Endothelial cell (in vitro differentiated cells): ENCODE measurements at places on chromosomes 2 and 18. TPM values are rescaled to one million over a fixed set of nuclear protein-coding genes. Genes with fewer than 3 reads are reported as not detected.

Gene MERTK
- 12.3 TPM for total RNA-seq

Gene LIMS4
- 10.1 TPM for total RNA-seq

Gene NOSTRIN
- not detected for total RNA-seq

Gene UGT1A10
- total RNA-seq = not detected

Gene CDH2
- 162 TPM for total RNA-seq

Gene RGPD3
- 0.15 TPM for total RNA-seq

Gene TRPM8
- not detected for total RNA-seq

Gene REG3A
- not detected for total RNA-seq

Gene C1D
- 20.9 TPM for total RNA-seq

- DNase-seq = no peak
Observed at GRCh38 chr2:42844901-42845821, 52.8 kb upstream of the HAAO start.

GRCh38 chr2:151775057-151775740 lies 40.9 kb upstream of the NEB start:
- no peak for DNase-seq

- DNase-seq = no peak
Observed at GRCh38 chr2:232773815-232774214, 2.5 kb downstream of the KCNJ13 start.

DNA sequence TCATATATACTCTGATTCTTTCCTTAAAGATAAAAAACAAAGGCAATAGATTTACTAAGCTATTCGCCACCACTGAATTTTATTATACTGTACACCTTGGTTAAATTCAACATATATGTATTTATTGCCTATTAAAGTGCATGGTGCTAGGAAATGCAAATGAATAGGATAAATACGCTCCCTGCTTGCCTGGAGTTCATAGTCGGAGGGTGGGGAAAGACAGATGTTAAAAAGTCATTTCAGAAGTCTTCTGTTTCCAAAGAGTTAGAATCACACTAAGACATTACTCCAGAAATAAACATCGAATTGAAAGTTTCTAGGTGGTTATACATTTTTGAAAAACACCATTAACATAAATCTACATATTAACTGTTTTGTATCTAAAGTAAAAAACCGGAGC lies 19.8 kb downstream of the C1D start:
- DNase-seq = no peak

DNA sequence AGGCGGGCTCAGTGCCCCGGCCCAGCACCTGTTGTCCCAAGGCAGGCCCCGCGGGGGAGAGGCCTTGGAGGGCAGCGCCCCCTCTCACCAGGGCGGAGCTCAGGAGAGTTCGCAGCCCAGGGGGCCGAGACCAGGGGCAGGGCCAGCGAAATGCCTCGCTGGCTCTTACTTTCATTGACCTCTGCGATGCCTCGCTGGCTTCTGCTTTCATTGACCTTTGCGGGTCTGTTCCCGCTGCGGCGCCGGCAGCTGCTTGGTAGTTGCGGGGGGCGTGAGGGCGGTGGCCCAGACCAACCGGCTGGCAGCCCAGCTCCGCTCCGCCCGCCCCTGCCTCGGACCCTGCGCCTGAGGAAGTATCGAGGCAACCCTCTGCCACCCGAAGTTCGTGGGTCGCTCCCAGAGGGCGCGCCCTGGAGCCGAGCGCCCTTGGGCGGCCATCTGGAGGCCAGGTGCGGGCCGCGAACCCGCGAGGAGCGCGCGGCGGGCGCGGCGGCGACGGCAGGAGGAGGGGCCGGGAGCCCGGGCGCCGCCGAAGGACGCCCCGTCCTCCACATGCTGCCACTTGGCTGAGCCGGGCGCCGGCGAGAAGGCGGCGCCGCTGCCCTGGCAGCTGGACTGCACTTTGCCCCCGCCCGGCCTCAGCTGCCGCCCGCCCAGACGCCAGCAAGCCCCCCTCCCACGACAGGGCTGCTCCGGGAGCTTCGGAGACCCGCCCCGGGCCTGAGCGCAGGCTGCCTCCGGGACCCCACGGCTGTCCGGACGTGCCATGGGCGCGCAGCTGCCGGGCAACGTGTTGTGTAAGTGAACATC lies 118.0 kb upstream of the MSTN start:
- peak; percentile 78 for DNase-seq

GRCh38 chr18:9365406-9365805 lies 30.8 kb downstream of the TWSG1 start:
- DNase-seq = no peak

DNA sequence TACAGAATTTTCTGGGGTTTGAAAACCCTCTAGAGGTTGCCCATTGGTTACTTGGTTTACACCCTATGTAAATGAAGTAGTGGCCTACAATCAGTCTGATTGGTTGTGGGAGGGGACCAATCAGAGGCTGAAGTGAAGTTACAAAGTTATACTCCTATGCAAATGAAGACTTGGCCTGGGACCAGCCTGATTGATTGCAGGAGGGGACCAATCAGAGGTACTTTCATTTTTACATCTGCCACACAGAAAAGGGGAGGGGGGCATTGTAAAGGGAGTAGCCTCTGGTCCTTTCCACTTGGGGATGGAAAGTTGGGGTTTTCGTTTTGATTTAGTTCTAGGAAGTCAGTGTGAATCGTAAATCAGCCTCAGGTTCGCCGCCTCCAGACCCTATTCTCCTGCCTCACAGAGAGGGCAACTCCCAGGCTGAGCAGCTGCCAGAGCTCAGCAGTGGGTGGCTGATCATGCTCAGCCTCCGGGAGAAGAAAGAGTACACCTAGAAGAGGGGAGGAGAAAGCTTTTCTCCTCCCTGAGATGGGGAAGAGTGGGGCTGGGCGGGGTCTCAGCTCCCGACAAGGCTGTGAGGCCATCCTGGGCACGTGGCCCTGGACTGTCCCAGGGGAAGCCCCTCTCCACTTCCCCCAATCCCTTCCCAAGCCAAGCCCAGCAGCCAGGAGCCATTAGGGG lies 372.5 kb downstream of the GALR1 start:
- no peak for DNase-seq

GRCh38 chr2:106356291-106356690 lies 111.9 kb downstream of the RGPD3 start:
- no peak for DNase-seq

DNA sequence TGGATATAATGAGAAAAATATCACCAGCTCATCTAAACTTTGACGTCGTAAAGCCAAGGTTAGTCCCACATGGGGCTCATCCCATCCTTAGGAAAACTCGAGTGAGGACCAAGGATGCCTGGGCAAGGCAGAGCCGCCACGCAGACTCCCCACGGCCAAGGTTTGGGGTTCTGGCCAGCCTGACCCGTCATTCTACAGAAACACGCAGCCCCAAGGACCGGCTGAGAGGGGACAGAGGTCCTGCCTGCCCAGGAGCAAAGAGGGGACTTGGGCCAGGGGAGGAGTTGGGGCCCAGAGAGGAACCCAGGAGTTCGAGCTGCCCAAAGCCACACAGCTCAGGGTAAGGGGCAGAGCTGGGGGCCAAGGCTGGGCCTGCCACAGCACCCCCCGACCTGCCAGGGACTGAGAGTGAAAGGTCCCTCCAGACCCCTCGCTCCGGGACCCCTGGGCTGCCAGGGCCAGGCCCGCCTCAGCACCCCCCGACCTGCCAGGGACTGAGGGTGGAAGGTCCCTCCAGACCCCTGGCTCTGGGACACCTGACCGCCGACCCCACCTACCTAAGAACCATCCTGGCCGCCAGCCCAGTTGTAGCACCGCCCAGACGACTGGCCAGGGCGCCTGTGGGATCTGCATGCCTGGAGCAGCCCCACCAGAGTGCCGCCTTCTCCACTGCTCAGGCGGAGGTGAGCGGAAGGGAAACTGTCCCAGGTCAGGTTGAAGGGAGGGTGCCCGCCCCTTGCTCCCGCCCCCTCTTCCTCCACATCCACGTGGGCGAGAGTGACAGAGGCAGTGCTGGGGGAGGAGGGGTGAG lies at the start of gene PDCD1:
Gene PDCD1, minus strand, starts transcription at position 689 of the 811 bp plus-strand sequence. Its CDS starts 56 bp downstream, at position 633.
- peak; percentile 4 for DNase-seq

DNA sequence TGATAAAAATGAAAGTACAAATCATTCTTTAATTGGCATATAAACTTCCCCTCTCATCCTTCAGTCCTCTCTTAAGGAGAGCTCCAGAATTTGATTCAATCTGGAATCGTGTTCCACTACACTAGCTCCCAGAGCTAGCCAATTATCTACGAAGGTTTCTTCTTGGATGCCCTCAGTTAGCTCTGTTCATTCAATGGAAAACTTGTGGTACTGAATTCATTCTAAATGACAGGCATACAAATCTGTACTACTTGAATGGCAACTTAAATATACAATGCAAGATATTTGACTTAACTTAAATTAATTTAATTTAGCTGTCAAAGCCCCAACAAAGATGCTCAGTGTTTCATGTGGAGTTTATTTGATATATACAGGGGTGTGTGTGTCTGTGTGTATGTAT lies 1474.2 kb upstream of the CELF4 start:
- no peak for DNase-seq

- DNase-seq = no peak
Observed at GRCh38 chr2:227474410-227474809, 2.5 kb downstream of the AGFG1 start.

DNA sequence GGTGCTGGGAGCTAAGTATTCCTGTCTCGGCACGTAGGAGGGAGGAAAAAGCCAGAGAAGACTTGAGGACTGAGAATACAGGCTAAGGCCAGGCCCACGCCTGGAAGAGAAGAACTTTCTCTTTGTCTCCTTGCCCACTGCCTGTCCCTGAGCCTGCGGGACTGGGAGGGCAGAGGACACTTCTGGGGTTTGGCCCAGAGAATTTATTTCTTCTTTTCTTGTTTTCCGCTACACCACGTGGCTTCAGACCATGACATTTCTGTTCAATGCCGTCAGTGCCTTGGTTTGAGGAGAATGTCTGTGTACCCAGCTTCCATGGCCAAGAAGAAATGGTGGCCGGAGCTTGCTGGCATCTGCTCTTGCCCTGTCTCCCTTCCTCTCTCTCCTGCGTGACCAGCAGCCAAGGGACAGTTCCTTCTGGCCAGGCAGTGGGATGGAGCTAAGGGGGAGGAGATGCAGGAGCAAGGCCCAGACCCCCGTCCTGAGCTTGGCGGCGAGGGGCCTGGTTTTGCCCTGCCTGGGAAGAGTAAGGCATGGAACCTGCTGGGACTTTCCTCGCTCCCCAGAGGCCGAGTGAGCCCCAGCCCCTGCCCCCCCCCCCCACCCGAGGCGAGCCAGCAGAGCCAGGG lies 140.3 kb downstream of the KLHL29 start:
- no peak for DNase-seq

GRCh38 chr2:173351879-173352278 lies 2.8 kb upstream of the CDCA7 start:
- no peak for DNase-seq

DNA sequence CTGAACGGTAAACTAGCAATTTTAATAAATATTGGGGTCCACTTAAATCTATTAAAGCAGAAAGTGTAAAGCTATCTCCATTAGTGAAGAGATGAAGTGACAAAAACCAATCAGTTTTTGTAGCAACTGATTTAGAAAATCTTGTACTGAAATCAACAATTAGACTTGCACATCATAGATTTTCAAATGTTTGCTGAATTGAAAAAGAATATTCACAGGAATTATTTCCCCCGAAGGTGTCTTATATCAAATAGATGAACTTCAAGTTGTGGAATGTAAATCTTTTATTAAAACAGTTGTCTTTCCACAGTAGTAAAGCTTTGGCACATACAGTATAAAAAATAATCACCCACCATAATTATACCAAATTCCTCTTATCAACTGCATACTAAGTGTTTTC lies 48.7 kb downstream of the ATIC start:
- no peak for DNase-seq

DNA sequence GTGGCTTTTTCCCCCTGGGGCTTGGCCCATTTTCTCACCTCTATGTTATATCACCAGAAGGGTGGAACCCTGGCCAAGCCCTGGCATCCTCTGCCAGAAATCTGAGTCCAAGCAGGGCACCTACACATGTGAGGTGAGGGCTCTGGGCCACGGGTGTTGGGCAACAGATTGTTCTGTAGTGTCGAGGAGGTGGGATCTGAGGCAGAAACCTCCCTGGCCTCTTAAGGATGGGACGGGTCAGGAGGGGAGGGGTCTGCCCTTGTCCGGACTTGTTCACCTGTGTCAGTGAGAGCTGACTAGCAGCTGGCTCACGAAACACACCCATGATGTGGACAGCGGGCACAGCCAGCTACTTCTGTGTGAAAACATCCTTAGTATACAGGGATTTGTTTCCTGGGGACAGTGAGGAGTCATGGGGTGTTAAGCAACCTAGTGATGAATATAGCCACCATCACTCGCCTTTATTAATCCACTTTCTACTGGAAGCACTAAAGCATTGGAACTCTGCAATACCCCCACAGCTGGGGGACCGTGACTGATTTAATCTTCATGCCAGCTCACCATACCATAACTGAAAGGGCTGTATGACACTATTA lies 35.6 kb downstream of the EPAS1 start:
- no peak for DNase-seq

DNA sequence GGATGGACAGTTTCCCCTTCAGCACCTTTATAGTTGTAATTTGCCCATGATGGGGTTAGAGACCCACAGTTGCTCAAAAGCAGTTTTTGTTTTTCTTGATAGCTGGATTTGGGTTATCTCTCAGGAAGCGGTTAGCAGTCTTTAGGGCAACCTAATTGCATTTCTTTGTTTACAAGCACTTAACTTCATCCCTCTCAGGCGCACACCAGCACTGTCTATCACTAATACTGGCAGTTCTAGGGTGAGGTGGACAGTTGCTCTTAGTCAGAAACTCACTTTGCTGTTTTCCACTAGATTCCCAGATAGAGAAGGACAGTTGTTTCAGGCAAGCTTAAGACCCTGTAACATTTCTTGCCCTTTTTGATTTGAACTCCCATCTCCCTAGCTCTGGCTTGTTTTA lies 146.0 kb downstream of the AGAP1 start:
- DNase-seq = no peak

- DNase-seq = no peak
Observed at GRCh38 chr2:163646687-163647086, 89.1 kb downstream of the FIGN start.

DNA sequence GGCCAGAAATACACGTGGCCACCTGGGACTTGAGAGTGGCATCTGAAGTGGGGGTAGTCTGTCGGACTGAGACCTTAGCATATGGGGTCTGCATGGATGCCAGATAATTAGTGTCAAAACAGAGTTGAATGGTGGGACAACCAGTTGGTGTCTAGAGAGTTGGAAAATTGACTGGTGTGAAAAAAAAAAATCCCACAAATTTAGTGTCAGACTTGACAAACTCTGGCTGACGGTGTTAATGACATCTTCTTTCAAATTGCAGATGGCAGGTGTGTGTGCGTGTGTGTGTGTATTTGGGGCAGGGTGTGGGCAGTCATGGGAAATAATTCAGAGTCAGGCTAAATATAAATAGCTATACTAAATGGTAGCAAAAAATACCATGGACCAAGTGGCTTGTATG lies 365.4 kb upstream of the RGPD4 start:
- DNase-seq = no peak

GRCh38 chr2:56250153-56250729 lies 66.5 kb downstream of the CCDC85A start:
- no peak for DNase-seq

DNA sequence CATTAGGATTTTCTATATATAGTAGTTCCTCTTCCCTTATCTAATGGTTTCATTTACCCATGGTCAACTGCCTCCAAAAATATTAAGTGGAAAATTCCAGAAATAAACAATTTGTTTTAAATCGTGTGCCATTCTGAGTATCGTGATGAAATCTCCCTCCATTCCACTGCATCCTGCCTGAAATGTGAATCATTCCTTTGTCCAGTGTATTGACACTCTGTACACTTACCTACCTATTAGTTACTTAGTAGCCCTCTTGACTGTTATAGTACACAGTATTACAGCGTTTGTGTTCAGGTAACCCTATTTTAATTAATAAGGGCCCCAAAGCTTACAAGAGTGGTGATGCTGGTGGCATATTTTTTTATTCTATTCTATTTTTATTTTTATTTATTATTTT lies 26.2 kb downstream of the TAF4B start:
- DNase-seq = no peak

GRCh38 chr18:48032876-48033789 lies 102.7 kb upstream of the SMAD2 start:
- no peak for DNase-seq
